Stimulated activated naive B cell treated with anti-CD40 and anti-IgM and Interleukin-4, amounts not matched to agents 10 μg/mL and 1 μg/mL and 100 μg/mL, for 72 hours (primary cell): ENCODE measurements at places on chromosomes 5 and 9.

- no peak for DNase-seq
Measured at GRCh38 chr5:53161876-53162275, 52.3 kb upstream of the MOCS2 start.

- no peak for DNase-seq
Measured at GRCh38 chr5:67969631-67970030, 245.9 kb upstream of the PIK3R1 start.

DNA sequence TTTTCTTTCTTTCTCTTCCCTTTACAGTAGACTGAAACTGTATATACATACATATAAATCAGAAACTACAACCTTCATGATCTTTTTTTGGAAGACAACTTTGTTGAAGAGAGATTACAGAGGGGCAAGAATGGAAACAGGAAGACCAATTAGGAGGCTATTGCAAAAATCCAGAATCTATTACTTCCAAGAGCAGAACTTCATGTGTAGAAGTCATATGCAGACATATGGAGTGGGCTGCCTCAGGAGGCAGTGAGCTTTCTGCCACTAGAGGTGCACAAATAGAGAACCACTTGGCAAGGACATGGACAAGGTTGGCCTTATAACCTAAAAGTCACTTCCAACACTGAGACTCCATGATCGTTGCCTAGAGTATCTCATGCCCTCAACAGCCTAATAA lies 157.8 kb upstream of the NR4A3 start:
- no peak for DNase-seq

- DNase-seq = no peak
Measured at GRCh38 chr5:138605254-138605972, 30.2 kb upstream of the HSPA9 start.

GRCh38 chr9:109248133-109248581 lies 72.7 kb downstream of the EPB41L4B start:
- no peak for DNase-seq

DNA sequence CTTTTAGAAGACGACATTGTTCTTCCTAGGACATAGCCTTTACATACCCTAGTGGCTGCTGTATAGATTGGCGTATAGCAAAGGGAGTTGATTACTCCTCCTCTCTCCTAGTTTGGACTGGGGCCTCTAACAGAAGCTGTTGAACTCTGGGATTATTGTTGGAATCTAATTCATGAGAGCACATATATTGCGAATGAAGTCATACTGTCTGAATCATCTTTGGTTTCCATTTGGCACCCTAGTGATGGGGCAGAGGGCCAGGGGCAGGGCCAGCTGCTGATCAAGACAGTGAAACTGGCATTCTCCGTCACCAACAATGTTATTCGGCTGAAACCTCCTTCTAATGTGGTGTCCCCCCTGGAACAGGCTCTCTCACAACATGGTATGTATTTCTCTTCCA lies 40.3 kb downstream of the NUP188 start:
- no peak for DNase-seq

DNA sequence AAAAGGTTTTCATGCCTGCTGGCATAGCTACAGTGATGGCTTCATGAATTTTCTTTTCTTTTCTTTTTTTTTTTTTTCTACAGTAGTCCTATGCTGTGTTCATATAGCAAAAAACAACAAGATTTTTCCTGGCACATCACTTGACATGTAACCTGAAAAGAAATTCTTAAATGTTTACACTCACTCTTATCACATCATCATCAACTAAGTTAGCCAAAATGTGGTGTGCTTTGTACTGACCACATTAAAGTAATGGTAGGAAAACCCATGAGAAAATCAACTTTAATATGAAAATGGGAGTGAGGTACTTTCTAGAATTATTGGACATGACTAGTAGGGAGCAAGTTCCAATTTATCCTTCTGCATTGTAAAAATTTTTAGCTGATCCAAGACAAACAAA lies 146.7 kb downstream of the SSBP2 start:
- no peak for DNase-seq

- DNase-seq = no peak
Measured at GRCh38 chr9:135002802-135003201, 84.7 kb upstream of the OLFM1 start.

DNA sequence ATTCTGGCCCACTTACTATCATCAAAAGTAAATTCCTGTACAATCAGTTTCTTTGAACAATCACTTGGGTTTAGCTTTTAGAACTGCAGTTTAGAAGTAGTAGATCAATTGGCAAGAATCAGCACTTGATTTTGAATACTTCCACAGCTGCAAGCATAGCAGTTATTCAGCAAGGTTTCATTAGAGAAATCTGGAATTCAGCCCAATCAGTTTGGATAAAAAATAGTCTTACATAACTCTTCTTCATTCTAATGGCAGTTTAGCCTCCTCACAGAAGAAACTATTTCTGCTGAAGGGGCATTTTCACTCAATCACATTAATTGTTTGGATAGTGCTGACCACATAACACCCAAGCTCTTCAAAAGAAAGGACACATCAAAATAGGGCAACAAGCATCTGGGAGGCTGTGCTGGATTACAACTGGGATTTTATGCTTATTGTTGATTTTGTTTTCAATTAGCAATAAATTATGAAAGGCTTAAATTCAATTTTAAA lies 336.2 kb upstream of the PDE4D start:
- DNase-seq = no peak

DNA sequence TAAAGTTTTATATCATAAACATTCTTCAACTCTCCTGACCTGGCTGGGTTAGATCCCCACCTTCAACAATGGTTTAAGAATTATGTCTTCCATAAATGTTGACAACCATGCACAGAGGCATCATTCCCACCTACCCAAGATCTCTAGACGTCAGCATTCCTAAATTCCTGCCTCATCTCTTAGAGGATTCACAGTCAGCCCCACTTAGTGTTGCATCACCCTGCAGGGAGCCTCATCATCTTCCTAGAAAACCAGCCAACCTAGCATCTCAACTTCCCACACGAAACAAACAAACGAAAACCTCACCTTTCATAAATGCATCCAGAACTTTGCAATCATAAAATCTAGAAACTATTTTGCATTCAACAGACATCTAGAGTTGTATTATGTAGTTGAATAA lies 816.1 kb upstream of the C9orf72 start:
- no peak for DNase-seq

DNA sequence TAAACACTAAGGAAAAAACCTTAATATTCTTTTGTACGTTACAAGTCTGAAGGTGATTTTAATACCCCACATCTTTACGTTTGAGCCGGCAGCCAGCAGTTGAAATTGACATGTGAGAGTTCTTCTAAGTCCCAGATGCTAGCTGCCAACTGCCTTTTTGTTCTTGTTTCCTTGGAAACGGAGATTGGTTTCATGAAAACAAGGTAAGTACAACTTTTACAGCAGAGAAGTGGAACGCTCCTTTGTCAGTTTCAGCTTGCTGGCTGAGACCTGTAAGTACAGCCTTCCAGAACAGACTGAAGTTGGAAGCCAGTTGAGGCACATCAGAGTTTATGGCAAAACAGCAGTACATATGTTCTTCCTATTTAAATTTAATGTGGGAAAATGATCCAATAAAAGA lies 1018.4 kb upstream of the ARRDC3 start:
- no peak for DNase-seq

- DNase-seq = no peak
Measured at GRCh38 chr9:95201206-95201605, 116.3 kb downstream of the FANCC start.

- no peak for DNase-seq
Measured at GRCh38 chr9:13744261-13744901, 464.9 kb upstream of the MPDZ start.

GRCh38 chr9:134066526-134066912 lies 1.3 kb downstream of the BRD3 start:
- no peak for DNase-seq

DNA sequence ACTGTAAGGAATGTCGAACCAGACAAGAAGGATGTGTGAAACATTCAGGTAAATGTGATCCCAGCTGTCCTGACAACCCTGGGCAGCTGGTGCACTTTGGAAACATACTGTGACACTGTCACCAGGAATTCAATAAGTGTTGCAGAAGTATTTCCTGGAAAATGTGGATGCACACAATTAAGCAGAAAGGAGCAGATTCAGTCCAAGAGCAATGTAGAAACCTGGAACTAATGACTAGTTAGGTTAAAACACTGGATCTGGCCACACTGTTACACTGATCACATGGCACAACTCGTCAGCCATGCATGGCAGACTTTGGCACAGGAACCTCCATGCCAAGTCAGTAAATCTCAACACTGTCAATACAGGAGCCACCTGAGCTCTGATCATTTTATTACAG lies 109.0 kb downstream of the FAM174A start:
- no peak for DNase-seq

- no peak for DNase-seq
Measured at GRCh38 chr5:116738239-116738614, 163.6 kb upstream of the SEMA6A start.

DNA sequence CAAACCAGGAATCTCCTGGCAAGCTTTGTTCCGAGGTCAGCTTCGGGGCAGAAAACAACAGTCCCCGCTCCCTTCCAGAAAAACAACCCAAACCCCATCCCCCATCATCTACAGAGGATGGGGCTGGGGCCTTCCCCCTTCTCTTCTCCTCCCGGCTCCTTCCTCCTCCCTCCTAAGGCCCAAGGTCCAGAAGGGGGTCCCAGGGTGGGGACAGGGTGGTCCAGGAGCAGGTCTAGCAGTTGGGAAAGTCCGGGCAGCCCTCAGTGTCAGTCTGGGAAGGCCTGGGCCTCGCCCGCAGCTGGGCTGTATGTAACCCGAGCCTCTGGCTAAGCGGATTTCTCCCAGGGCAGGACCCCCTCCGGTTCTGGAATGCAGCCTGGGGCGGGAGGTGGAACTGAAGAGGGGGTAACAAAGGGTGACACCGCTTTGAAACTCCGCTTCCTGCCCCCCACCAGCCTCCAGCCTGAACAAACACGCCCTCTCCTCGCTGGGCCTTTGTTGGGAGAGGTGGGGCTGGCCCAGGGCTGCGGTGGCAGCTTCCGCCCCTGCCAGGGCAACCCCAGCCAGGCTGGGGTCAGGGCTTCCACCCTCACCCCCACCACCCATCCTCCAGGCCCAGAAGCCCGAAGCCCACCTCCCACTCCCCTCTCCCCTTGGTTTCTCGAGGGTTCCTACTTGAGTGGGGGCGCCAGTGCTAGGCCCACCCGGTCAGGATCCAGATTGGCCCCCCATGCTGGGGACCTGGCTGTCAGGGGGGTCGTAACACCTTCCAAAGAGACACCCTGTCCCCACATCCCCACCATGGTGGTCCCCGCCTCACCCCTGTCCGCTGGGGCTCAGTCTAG lies 63.5 kb downstream of the C9orf50 start:
- DNase-seq = no peak

DNA sequence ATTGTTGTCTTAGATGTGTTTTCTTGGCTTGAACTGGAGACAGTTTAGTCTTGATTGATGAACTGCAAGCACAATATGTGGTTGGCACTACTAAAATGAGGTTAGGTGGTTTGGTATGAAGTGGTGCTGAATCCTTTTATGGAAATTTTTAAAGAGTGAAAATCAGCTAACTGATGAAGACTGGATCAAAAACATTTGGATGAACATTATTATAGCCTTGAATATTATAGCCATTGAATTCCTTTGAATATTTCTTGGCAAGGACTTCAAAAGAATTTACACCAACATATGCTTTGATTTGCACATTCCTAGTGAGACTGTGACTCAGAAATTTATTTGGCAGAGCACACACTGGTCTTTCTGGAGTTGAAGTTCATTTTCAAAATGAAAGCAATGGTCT lies 318.3 kb downstream of the CHSY3 start:
- DNase-seq = no peak

- DNase-seq = no peak
Measured at GRCh38 chr9:131180454-131180853, 55.1 kb downstream of the NUP214 start.

DNA sequence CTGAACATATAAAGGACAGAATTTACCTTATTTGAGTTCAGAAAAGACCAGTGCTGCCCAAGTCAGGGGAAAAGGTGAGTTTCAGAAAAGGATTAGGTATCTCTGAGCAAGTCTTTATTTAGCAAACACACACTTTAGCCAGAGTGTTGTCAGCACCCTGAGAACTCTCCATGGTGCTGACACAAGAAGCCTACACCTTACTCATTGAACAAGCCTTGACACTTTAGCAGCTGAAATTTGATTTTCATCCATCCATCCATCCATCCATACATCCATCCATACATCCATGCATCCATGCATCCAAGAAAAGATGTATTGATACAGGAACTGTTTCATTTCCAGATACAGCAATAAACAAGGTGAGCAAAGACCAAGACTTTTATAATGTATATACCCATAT lies 311.2 kb downstream of the TRIM32 start:
- DNase-seq = no peak

- no peak for DNase-seq
Measured at GRCh38 chr5:6411141-6411540, 32.8 kb upstream of the MED10 start.

DNA sequence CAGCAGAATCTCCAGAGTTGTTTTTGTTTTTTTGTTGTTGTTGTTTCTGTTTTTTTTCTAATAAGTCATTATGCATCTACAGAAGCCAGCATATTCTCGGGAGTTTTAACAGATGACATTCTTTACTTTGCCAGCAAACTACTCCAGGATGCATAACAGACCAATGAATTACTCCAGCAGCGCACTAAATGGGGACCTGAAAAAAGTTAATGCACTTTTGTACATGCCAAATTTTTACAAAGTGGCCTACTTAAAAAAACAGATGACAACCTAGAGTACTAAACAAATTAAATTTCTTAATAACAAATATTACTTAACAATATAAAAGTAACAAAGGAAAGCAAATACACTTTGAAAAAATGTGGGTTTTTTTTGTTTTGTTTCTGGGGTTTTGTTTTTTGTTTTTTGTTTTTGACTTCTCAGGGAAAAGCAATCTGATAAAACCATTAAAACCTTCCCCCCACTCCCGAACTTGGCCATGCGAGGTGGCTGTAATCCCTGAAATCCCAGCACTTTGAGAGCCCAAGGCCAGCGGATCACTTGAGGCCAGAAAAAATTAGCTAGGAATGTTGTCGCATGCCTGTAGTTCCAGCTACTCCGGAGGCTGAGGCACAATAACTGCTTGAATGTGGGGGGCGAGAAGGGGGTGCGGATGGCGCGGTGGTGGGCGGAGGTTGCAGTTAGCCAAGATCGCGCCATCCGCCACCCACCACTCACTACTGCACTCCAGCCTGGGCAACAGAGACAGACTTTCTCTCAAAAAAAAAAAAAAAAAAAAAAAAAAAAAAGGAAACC lies 352.4 kb downstream of the CETN3 start:
- DNase-seq = no peak

DNA sequence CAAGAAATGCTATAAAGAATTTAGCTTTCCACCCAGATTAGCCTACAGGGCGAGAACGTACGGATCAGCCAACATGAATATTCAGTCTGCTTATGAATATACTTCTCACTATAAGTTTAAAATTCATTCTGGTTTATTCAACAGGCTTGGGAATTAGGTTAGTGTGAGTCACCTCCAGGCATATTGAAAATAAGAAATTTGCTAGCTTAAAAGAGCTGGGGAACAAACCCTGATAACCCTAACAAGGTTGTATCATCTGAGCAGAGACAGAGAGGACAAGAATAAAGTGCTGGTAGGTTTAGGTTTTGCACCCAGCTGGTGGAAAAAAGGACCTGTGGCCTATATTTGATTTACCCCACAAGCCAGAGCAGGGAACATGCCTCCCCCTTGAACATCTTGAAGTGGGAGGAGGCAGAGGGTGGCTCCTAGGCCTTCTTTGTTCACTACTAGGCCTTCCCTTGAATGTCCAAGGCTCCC lies 12.3 kb downstream of the FNBP1 start:
- no peak for DNase-seq
